Stimulated activated CD8-positive, alpha-beta memory T cell treated with anti-CD3 and anti-CD28 coated beads, Interleukin-15, amount 100 ng/mL, for 1 hour (primary cell): ENCODE measurements at places on chromosomes 3 and 15.

DNA sequence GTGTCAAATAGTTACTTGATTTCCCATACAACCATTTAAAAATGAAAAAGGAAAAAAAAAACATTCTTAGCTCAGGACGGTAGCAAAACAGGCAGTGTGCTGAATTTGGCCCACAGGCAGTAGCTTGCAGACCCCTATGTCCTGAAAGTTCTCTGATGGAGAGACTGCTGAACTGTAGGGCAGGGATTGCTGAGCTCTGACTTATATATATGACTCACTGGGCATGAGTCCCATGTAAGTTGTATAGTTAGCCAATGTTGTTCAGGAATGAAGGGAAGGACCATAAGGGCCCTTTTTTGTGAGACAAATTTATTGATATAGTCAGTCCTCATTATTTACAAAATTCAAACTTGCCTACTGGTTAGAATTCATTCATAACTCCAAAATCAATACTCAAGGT, 36.9 kb upstream of the FRMD4B start:
- DNase-seq = no peak

GRCh38 chr15:76460871-76461270, 124.3 kb downstream of the ISL2 start:
- no peak for DNase-seq

DNA sequence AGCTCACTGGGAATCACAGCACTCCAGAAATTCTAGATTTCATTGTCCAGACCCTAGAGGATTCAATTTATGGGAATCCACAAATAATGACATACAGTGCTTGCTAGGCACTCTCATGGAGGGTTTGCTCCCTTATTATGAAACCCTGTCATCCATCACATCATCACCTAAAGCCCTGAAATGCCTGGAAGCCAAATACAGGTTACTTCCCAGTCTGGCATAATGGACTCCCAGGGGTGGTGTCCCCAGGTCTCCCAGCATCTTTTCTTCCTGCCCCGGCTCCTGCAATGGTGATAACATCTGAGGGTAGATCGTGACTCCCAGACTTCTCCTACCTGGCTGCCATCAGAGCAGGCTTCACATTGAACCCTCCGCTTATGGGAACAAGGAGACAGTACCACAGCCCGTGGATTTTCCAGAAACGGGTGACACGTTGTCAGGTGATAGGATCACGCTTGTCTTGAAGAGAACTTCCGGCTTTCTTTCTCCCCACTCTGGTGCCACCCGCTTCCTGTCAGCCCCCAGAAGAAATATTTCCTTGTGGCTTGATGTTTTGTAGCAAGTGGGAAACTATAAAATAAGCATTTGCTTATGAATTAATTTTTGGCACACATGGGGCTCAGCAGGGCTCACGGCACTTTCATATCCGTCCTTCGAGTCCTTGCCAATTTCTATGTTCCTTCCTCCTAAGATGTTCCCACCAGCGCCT, 238.7 kb upstream of the BHLHE40 start:
- DNase-seq = no peak

DNA sequence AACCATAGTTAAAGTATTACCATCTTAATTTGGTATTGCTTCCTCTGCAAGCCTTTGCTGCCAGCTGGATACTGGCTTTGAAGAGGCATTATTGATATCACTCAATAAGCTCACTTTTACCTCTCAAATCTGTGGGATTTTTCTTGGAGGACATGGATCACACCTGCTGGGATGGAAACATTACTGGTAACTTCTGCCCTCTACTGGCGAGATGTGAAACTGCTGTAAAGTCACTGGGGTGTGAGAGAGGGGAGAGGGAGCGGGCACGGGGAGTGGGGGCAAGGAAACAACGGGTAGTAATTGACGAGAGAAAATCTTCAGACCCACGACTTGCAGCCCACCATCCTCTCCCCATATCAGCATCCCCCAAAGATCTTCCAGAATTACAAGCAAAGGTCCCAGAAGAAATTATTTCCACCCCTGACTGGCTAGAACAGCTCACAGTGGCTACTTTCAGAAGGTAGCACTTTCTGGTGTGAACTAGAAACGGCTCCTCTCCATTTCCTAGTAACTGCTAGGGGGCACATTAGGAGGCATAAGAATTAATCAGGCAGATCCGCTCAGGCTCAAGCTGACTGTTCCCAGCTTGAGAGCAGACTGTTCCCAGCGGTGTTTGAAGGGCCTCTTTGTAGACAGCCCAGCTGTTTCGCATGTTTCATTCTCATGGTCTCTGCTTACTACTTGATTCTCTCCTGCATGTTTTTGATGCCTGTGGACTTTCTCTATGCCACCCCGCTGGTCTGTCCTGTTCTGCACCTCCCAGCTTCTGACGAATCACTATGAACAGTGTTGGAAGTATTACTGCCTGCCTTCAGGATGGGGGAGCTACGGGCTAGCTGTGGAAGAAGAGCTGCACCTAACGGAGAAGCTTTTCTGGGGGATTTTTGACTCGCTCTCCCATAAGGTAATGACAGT, 230.4 kb upstream of the CHRM5 start:
- peak; percentile 6 for DNase-seq

DNA sequence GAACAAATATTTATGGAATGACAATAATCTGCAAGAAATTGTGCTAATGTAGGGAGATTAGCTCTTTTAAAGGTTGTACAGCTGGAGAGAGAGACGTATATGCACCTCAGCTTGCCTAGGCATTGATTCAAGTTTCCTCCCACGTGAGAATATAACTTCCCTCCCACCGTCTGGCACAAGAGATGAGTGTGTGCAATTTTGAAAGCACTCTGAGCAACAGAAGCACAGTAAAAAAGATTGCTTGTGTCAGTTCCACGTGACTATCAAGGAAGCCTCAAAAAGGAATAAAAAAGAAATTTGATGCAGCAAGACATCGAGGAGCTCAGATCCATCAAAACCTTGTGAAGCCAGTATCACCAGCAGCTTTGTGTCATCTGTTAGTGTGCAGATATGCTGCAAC, 435.3 kb downstream of the TUSC7 start:
- no peak for DNase-seq

GRCh38 chr3:127420829-127421228, 133.0 kb upstream of the PRR20G start:
- DNase-seq = no peak

- DNase-seq = no peak
Observed at GRCh38 chr3:135889443-135889842, 76.1 kb upstream of the PPP2R3A start.

- DNase-seq = no peak
Observed at GRCh38 chr3:9330166-9330703, 32.6 kb upstream of the THUMPD3 start.
